ENCODE measurements at places on chromosomes 2 and 18. TPM values are rescaled to one million over a fixed set of nuclear protein-coding genes. Genes with fewer than 3 reads are reported as not detected.

GRP gene
- 4.7 TPM for total RNA-seq

RTP5 gene
- total RNA-seq = not detected

EVA1A gene
- total RNA-seq = not detected

UGT1A4 gene
- total RNA-seq = not detected

OXER1 gene
- 0.98 TPM for total RNA-seq

ST6GAL2 gene
- total RNA-seq = 2.3 TPM

FEV gene
- total RNA-seq = not detected

CAB39 gene
- total RNA-seq = 83.4 TPM

PPP1R1C gene
- not detected for total RNA-seq

GCG gene
- not detected for total RNA-seq

TMEM163 gene
- total RNA-seq = 0.66 TPM

CNPPD1 gene
- total RNA-seq = 37.2 TPM

FAM237A gene
- not detected for total RNA-seq

DNA sequence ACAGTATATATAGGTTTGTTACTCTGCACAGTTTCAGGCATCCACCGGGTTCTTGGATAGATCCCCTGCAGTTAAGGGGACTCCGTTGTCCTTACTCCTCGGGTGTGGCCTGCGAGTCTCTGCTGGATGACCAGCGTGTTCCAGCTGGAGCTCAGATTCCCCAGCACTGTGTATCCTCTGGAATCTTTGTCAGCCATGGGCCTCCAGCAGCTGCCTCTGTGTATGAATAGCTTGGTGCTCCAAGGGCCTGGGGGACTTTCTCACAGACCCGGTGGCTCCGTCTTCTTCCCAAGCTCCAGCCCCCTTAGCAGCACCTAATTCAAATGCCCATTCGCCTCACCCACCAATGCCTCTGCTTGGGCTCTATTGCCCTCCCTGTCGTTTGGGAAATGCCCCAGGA lies 6.3 kb downstream of the ANO7 start:
- H3K4me3 ChIP-seq = no peak overlapping the region
- no peak overlapping the region for H3K27ac ChIP-seq
- H3K27me3 ChIP-seq = no peaks in the 10 kb centered on the region
- no peaks in the 10 kb centered on the region for H3K36me3 ChIP-seq
- no peak for DNase-seq
- no peaks in the 10 kb centered on the region for H3K4me1 ChIP-seq

DNA sequence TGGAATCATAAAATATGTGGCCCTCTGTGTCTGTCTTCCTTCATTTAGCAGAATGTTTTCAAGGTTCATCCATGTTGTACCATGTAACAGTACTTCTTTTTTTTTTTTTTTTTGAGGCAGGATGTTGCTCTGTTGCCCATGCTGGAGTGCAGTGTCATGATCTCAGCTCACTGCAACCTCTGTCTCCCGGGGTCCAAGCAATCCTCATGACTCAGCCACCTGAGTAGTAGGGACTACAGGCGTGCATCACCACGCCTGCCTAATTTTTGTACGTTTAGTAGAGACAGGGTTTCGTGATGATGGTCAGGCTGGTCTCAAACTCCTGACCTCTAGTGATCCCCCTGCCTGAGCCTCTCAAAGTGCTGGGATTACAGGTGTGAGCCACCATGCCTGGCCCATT lies 31.2 kb downstream of the RAB1A start:
- no peaks in the 10 kb centered on the region for H3K27me3 ChIP-seq
- H3K4me1 ChIP-seq = no peaks in the 10 kb centered on the region
- DNase-seq = no peak
- H3K4me3 ChIP-seq = no peak overlapping the region

- H3K4me1 ChIP-seq = no peaks in the 10 kb centered on the region
- no peaks in the 10 kb centered on the region for H3K36me3 ChIP-seq
- no peaks in the 10 kb centered on the region for H3K27me3 ChIP-seq
- no peak overlapping the region for H3K4me3 ChIP-seq
- DNase-seq = no peak
Observed at GRCh38 chr18:26729008-26729407, 136.5 kb downstream of the AQP4 start.

GRCh38 chr2:97935719-97936161 lies 60.0 kb downstream of the TMEM131 start:
- DNase-seq = no peak
- H3K27ac ChIP-seq = no peak overlapping the region
- no peak overlapping the region for H3K4me3 ChIP-seq
- H3K27me3 ChIP-seq = no peaks in the 10 kb centered on the region
- H3K36me3 ChIP-seq = no peaks in the 10 kb centered on the region

- no peaks in the 10 kb centered on the region for H3K36me3 ChIP-seq
- H3K27me3 ChIP-seq = no peaks in the 10 kb centered on the region
- H3K27ac ChIP-seq = no peak overlapping the region
- H3K4me3 ChIP-seq = no peak overlapping the region
- H3K4me1 ChIP-seq = no peaks in the 10 kb centered on the region
- no peak for DNase-seq
Observed at GRCh38 chr2:5869936-5870335, 177.8 kb downstream of the SOX11 start.

DNA sequence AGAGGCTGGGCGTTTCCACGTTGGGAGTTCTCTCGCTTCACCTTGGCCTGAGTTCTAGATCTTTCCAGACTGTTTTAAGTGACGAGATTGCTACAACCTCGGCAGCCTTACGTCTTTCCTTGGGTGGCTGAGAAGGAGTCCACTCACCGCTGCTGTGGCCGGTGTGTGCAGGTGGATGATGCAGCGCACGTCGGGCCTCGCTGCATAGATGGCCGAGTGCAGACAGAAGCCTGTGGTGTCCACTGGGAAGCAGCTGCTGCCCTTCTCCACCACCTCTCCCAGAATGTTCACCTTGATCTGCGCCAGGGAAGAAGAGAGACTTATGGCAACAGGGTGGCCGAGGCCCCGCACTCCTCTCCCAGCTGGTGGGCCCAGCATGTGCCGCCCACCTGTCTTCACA lies 75.7 kb downstream of the ADD2 start:
- no peak overlapping the region for H3K27ac ChIP-seq
- no peaks in the 10 kb centered on the region for H3K27me3 ChIP-seq
- no peak overlapping the region for H3K4me3 ChIP-seq

DNA sequence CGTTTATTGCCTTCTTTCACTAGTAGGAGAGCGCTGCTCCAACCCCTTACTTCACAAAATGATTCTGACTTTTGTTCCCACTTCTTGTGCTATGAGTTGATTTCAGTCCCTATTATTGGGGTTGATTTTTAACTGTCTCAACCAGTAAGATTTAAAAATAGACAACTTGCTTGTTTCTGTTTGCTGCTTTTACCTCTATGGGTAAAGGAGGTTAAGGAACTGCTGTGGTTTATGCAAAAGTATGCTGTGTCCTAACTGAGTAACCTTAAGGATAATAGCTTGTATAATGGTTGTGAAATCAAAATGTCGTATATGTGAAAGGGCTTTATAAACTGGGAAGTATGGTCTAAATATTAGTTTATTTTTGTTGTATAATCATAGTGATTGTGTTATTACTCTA lies 22.6 kb downstream of the ALMS1 start:
- H3K27me3 ChIP-seq = no peaks in the 10 kb centered on the region
- no peaks in the 10 kb centered on the region for H3K36me3 ChIP-seq
- no peak for DNase-seq
- H3K4me1 ChIP-seq = no peaks in the 10 kb centered on the region

DNA sequence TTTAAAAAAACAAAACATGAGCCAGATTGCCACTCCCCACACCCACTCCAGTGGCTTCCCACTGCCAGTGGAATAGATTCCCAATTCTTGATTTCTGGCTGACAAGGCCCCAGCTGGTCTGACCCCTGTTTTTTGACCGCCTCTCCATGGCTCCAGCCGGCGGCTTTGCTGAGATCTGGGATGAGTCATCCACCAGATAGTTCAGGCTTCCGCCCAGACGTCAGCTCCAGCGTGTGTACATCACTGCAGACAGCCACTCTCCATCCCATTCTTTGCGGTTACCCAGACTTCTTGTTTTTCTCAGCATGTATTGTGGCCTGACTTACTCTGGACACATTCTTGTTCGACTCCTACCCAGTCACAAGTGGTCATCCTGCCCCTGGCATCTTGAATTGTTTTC lies 227.9 kb downstream of the GBX2 start:
- no peaks in the 10 kb centered on the region for H3K4me1 ChIP-seq
- H3K27ac ChIP-seq = peak overlapping the region; percentile 19
- no peaks in the 10 kb centered on the region for H3K36me3 ChIP-seq
- H3K4me3 ChIP-seq = no peak overlapping the region

DNA sequence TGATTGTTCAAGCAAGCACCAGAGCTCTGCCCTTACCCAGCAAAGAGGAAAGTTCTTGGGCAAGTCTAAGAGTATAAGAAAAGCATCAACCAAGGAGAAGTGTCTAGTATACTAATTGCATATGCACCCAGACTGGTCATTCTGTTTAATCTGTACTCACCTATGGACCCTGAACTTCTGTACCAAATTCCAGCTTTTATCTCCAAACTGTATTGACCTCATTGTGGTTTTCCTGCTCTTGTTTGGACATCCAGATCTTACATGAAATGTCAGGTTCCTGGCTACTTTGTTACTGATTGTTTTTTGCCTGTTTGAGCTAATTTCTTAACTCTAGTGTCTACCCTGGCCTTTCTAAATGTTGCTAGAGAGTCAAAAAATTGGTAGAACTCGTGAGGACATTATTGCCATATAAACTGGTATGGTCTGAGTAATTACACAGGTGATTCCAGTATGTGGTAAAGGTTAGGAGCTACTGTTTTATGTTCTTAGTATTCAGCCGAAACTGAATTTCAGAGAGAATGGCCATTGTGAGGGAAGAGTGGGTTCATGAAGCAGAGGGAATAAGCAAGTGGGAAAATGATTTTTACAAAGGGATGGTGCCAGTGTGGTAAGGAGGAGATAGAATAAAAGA lies 146.3 kb downstream of the HNMT start:
- no peak for DNase-seq
- H3K4me1 ChIP-seq = no peaks in the 10 kb centered on the region
- no peaks in the 10 kb centered on the region for H3K36me3 ChIP-seq
- no peak overlapping the region for H3K27ac ChIP-seq

- H3K4me1 ChIP-seq = no peaks in the 10 kb centered on the region
- no peak overlapping the region for H3K27ac ChIP-seq
- no peak for DNase-seq
Observed at GRCh38 chr2:61543062-61543461, 4.9 kb upstream of the XPO1 start.

GRCh38 chr2:24824966-24825882 lies 32.0 kb downstream of the CENPO start:
- no peaks in the 10 kb centered on the region for H3K27me3 ChIP-seq
- no peaks in the 10 kb centered on the region for H3K4me1 ChIP-seq
- no peak for DNase-seq
- H3K4me3 ChIP-seq = no peak overlapping the region

DNA sequence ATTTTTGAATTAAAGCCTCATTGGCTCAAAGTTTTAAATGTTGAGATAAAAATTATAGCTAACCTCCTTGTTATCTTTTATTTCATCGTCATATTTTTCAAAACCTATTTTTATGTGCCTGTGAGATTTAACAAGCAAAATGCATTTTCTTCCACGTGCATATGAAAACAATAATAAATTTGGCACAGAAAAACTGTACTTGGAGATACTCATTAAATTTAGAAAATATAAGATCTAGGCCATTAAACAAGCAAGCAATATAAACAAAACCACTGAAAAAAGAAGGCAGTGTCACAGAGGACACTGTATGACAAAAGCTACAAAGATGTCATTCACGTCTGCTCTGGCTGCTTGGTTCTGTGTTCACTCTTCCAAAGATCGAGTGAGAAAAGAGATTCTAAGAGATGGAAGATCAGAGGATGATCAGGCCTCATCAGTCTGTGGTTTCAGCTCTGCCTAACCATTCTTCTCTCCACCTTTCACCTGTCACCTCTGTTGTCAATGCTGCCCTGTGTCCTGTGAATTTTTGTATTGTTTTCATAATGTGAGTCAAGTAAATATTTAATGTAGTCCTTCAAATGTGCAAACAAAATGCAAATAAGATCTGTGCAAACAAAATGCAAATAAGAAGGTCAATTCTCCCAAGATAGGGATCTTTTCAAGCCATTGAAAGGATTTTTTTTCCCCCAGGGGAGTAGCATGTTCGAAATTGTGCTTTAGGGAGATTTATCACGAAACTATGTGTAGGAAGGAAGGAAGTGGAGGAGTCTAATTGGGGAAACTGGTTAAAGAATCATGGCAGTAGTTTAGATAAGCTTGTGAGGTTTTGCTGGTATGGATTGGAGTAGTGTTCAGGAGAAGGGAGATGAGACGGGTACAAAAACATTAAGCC lies 138.7 kb upstream of the RBMS1 start:
- DNase-seq = no peak
- H3K27ac ChIP-seq = no peak overlapping the region
- no peaks in the 10 kb centered on the region for H3K27me3 ChIP-seq
- H3K4me3 ChIP-seq = no peak overlapping the region

GRCh38 chr2:145413261-145414030 lies 893.5 kb upstream of the ZEB2 start:
- no peak overlapping the region for H3K4me3 ChIP-seq
- H3K27ac ChIP-seq = no peak overlapping the region
- no peaks in the 10 kb centered on the region for H3K36me3 ChIP-seq
- no peaks in the 10 kb centered on the region for H3K4me1 ChIP-seq
- H3K27me3 ChIP-seq = no peaks in the 10 kb centered on the region

DNA sequence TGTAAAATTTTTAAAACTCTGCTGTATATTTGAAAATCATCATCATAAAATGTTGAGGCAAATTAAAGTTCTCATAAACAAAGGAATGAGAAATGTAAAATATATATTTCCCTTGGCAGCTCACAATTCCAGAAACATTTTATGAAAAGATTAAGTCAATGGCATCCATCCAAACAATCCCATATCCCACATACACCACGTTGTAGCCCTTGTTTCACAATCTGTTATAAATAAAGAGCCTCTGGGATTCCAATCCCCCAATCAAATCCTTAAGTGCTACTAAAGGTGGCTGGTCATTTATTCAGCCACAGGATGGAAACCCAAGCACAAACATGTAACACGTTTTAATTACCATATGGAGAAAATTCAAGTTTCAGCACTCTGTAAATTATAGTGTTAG lies 51.7 kb downstream of the GFPT1 start:
- no peaks in the 10 kb centered on the region for H3K27me3 ChIP-seq
- DNase-seq = no peak
- no peak overlapping the region for H3K27ac ChIP-seq
- H3K4me3 ChIP-seq = no peak overlapping the region
